ENCODE measurements at places on chromosomes 1 and 21. TPM values are rescaled to one million over a fixed set of nuclear protein-coding genes. Genes with fewer than 3 reads are reported as not detected.

DNA sequence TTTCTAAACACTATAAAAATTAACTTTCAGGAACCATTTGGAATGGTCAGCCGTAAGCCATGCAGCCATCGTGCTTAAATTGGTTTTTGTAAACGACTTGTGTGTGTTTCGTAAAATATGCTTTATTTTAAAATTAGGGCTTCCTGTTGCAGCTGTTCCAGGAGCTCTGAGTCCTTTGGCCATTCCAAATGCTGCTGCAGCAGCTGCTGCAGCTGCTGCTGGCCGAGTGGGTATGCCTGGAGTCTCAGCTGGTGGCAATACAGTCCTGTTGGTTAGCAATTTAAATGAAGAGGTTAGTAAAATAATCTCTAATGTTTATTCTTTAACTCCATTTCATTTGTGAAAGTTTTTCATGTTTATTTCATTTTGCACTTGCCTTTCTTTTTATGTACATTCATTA lies 83.1 kb downstream of the PTBP2 start:
- no peak for DNase-seq

PALMD gene
- total RNA-seq: not detected

KAZN gene
- total RNA-seq: 0.31 TPM

SSR2 gene
- total RNA-seq: 171 TPM

SH2D5 gene
- total RNA-seq: 0.07 TPM

IVL gene
- not detected for total RNA-seq

HSF2BP gene
- total RNA-seq: 0.73 TPM

All from activated CD4-positive, alpha-beta memory T cell treated with anti-CD3 and anti-CD28 coated beads for 36 hours (primary cell).